Neural crest cell (in vitro differentiated cells): ENCODE measurements at places on chromosomes 1 and 21. TPM values are rescaled to one million over a fixed set of nuclear protein-coding genes. Genes with fewer than 3 reads are reported as not detected.

KCNQ4 gene
- total RNA-seq, result 0.89 and 0.91 TPM in 2 replicates

VWA5B1 gene
- total RNA-seq, result 0.30 and 0.44 TPM in 2 replicates

SNAP47 gene
- total RNA-seq, result 42.9 and 45.3 TPM in 2 replicates

GRCh38 chr1:94650301-94650700 lies 108.7 kb upstream of the F3 start:
- H3K27me3 ChIP-seq, result no peaks in the 10 kb centered on the region
- H3K4me1 ChIP-seq, result no peaks in the 10 kb centered on the region
- DNase-seq, result no peak
- no peak overlapping the region for H3K27ac ChIP-seq
- no peak overlapping the region for H3K4me3 ChIP-seq

DNA sequence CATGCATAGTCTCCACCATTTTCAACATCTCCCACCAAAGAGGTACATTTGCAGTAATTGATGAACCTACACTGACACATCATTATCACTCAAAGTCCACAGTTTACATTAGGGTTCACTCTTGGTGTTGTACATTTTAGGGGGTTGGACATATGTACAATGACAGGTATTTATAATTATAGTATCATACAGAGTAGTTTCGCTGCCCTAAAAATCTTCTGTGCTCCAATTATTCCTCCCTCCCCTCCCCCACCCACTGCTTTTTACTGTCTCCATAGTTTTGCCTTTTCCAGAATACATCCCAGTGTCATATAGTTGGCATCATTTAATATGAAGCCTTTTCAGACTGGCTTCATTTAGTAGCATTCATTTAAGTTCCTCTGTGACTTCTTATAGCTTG lies 13.6 kb downstream of the COA7 start:
- no peaks in the 10 kb centered on the region for H3K27me3 ChIP-seq
- no peak for DNase-seq
- H3K27ac ChIP-seq, result no peak overlapping the region

- H3K27me3 ChIP-seq, result no peaks in the 10 kb centered on the region
- no peak overlapping the region for H3K4me3 ChIP-seq
- no peak overlapping the region for H3K27ac ChIP-seq
- H3K36me3 ChIP-seq, result no peaks in the 10 kb centered on the region
- peaks cover 14% of the 10 kb centered on the region for H3K4me1 ChIP-seq
Observed at GRCh38 chr1:10968411-10968826, 44.0 kb upstream of the TARDBP start.

GRCh38 chr1:186304982-186305949 lies 69.8 kb downstream of the TPR start:
- H3K36me3 ChIP-seq, result peaks cover 3% of the 10 kb centered on the region
- DNase-seq, result no peak
- H3K4me1 ChIP-seq, result no peaks in the 10 kb centered on the region
- H3K27me3 ChIP-seq, result peaks cover 3% of the 10 kb centered on the region
- H3K27ac ChIP-seq, result no peak overlapping the region
- H3K4me3 ChIP-seq, result no peak overlapping the region
